ENCODE measurements at places on chromosomes 7 and 10. TPM values are rescaled to one million over a fixed set of nuclear protein-coding genes. Genes with fewer than 3 reads are reported as not detected.

- DNase-seq, result no peak
Observed at GRCh38 chr10:29791773-29792172, 157.0 kb upstream of the SVIL start.

DNA sequence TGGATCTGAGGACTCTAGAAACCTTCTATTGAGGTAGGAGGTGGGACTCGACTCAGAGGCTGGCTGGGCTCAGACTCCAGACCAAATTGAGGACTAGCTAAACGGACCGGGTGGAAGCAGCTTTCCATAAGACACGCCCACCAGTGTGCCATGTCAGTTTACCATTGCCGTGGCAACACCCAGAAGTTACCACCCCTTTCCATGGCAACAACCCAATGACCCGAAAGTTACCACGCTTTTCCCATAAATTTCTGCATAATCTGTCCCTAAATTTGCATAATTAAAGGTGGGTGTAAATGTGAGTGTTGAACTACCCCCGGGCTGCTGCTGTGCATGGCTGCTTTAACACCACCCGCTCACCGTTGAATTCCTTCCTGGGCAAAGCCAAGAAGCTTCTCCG, 58.9 kb downstream of the MICALL2 start:
- no peak for DNase-seq

GRCh38 chr10:119655566-119656001, 4.4 kb downstream of the BAG3 start:
- peak; percentile 81 for DNase-seq

The GDF2 gene
- total RNA-seq, result not detected

DNA sequence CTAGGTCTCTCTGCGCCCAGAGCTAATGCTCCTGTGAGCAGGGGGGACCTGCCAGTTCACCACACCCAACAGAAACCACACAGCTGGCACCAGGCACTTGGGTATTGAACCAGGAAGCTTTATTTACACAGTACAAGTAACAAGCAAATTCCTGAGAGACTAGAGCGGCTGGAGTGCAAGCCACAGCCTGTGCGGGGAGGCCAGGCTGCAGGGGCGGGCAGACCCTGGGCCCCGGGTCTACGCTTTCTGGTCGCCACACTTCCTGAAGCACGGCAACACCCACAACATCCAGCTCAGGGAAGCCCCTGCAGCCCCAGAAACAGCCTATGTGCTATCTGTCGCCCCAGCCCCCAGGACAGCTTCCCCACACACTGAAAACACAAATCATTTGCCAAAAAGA, 125.0 kb downstream of the FAM53B start:
- DNase-seq, result no peak

- DNase-seq, result peak; percentile 87
Observed at GRCh38 chr10:74238031-74238431, 87.0 kb downstream of the ADK start.

The PIP gene
- total RNA-seq, result not detected

Data from M059J (cell line).